ENCODE measurements at places on chromosomes 7 and 10.

- no peak for DNase-seq
Observed at GRCh38 chr7:158602905-158603772, 15.5 kb upstream of the PTPRN2 start.

- no peak for DNase-seq
Observed at GRCh38 chr10:68871105-68871711, 29.9 kb upstream of the DDX50 start.

GRCh38 chr7:55156919-55157763 lies 138.3 kb downstream of the EGFR start:
- DNase-seq = no peak

DNA sequence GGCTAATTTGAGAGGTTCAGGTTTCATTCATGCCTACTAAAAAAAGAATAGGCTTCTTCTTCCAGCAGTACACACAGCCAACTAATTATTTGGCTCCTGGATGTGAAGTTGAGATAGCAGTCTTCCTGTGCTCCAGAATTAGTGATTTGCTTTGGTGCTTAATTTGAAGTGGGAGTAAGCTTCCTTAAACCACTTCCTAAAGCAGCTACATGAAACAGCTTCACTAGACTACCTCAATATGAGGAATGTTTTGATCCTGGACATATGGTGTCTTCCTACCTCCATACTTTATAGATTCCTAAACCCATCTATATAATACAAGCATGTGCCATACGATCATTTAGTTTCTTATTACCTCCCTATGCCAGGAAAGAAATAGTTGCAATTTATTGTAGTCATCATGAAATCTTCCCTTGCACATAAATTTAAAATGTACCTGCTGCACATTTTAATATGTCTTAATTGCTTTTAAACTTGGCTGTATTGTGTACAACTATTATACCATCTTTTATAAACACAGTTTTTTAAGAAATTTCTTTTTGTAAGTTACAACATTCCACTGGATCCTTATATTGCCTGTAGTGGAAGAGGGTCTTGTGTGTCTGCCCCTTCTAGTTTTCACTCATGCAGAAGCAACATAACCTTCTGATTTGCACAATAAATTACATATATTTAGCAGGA lies 8.6 kb downstream of the VIM start:
- no peak for DNase-seq

DNA sequence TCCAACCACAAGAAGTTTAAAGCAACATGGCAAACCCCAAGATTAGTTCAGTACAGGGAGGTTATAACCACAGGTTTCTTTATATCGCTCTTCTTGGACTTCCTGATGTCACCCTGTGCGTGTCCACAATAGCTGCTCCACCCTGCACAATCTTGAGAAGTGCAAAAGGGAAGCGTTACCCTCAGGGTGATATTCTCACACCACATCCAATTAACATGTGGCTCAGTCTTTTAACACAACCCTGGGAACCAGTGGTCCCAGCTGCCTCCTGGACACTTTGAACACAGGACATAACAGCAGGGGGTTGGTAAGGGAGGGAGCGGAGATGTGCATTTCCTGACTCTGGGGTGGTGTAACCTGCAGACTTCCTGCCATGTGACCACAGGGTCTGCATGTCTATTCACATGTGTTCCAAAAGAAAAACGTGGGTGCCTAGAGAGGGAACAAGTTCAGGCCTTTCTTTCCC lies 64.6 kb downstream of the GSAP start:
- peak; percentile 9 for DNase-seq

GRCh38 chr7:74026406-74026902 lies 1.5 kb upstream of the ELN start:
- no peak for DNase-seq

- DNase-seq = no peak
Observed at GRCh38 chr7:15464667-15465121, 97.1 kb downstream of the AGMO start.

DNA sequence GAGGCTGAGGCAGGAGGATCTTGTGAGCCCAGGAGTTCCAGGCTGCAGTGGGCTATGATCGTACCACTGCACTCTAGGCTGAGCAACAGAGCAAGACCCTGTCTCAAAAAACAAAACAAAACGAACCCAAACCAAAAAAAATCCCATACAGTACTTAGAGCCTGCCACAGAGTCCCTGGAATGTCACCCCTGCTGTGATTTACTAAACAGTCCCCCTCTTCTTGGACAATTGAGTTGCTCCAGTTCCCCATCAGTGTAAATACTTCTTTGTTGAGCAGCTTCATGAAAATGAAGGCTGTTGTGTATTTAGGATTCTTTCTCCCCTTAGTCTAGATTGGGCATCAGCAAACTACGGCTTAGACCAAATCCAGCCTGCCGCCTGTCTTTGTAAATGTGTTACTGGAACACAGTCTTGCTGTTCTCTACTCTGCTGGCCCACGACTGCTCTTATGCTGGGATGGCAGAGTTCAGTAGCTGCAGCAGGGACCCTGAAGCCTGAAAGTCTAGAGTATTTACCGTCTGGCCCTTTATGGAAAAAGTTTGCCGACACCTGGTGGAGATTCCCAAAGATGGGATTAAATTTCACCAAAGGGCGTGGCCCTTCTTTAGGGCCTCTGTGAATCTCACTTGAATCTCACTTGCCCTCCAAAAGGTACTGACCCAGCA lies 57.8 kb downstream of the PALD1 start:
- DNase-seq = no peak

- DNase-seq = no peak
Observed at GRCh38 chr7:92336662-92337340, 91.0 kb downstream of the ANKIB1 start.

DNA sequence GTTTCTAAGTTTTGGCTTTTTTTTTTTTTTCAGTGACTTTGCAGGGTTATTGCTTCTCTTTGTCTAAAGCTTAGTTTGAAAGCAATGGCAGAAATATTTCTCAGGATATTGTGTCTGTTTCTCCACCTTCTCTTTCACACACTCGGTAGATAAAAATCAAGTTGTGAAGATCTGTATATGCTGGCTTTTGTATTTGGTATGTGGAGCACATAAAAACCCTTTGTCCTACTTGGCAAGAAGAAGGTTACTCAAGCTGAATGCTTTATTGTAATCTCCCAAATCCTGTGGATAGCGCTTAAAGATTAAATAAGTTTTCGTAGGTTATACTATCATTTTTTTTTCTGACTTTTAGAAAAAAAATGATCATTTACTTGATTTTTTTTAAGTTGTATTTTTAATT lies 172.4 kb downstream of the CDCA7L start:
- no peak for DNase-seq

DNA sequence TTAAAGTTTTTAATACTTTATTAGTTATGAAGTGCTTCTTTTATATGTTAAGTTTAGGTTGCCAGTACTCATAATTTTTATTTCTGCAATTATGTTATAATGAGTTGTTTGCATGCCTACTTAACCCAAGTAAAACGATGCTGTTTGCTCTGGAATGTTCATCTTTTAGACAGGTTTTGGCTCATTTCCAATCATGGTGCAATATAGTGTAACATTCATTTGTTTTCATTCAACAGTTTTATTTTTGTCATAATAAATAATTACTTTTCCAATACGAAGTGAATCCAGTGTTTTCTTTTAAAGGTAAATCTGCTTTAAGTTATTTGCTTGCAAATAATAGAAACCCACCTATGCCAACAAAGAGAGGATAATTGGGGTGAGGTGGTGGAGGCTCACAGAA lies 22.1 kb downstream of the ARL5B start:
- no peak for DNase-seq

DNA sequence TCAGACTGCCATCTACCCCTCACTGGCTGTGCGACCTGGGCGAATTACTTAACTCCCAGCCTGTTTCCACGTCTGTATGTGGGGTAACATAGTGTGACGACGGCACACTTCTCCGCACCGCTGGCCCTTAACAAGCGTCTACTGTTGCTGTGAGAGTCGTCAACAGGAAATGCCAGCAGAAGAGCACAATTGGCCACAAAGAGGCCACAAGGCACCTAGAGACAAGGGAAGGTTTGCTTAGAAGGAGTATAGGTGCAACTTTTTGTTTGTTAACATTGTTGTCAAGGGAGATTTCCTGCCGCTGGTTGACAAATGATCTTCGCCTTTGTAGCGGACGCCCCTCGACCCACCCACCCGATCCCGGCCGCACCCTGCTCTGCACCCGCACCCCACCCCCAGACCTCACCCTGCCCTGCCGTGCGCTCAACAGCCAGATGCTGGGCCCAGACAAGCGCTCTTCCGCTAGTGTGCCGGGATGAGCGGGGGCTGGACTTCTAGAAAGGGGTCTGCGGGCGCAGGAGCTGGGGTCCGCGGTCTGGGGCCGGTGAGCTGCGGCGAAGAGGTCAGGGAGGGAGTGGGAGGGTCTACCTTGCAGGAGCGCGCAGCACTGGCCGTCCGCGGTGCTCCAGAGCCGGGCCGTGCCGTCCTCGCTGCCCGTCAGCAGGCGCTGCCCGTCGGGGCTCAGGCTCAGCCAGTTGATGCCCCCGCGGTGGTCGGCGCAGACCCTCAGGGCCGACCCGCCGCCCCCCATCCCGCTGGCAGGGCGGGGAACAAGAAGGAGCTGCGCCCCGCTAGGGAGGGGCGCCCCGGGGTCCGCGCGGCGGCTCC lies 785 bp downstream of the WDR86 start:
- DNase-seq = no peak

DNA sequence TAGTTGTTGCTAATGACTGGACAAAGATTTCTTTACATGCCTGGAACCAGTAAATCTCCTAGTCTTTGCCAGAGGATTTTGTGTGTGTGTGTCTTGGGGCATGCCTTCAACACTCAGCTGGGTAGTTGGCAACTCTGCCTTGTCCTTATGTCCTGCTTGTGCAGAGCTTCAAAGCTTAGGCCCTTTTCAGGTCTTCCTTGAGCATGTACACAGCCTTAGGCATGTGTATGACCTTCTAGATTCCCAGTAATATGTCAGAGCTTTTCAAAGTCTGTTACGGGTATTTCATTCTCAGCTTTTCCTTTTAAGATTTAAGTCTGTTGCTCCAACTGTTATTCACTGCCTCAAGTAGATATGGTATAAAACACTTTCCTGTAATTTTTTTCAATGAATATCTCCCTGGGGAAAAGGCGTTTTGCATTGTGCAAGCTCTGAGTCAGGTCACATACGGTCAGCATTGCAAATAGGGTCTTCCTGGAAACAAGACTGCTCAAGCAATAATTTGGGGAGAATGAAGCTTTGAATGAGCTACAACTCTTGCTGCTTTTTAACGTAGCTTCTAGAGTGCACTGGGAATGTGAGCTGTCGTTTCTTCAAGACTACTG lies 25.5 kb downstream of the SHOC2 start:
- DNase-seq = no peak

- DNase-seq = no peak
Observed at GRCh38 chr10:29618341-29619171, 16.2 kb downstream of the SVIL start.

DNA sequence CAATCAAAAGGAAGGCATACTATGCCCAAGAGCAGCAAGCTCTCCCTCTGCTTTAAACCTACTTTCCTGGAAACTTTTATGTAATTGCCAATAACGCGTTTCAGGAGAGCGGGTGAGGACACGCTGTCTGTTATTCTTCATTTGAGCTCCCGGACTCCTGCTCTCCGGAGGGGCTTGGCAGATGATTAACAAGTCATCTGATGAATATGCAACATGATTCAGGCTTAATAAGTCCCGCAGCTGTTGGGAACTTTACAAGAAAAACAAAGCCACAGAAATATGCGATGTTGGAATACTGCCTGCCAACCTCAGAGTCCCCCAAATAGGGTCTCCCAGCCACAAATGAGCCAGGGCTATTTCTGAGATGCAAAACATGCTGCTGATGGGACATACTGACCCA lies 348.0 kb downstream of the GPAM start:
- no peak for DNase-seq

- no peak for DNase-seq
Observed at GRCh38 chr7:34133356-34133982, 228.1 kb downstream of the BMPER start.

DNA sequence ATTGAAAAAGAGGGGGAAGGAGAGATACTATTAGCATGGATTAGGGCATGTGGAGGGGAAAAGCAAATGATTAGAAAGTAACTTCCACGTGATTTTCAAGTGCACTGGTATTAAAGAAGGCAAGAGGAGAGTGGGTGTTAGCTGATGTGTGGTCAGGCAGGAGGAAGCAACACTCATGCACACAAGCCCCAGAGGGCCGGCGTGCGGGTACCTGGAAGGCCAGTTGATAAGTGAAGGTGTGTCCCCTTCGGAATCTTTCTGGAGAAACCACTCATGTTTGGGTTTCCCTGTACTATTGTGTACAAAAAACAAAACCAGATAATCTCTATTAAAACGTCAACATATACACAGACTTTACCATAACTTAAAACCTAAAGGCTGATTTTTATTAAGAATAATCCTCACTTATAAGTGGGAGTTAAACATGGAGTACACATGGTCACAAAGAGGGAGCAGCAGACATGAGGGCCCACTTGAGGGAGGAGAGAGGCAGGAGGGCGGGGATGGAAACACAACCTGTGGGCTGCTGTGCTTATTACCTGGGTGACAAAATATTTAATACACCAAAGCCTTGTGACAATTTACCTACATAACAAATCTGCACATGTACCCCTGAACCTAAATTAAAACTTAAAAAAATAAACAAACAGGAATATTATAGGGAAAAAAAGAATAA lies 98.9 kb downstream of the SVIL start:
- no peak for DNase-seq

DNA sequence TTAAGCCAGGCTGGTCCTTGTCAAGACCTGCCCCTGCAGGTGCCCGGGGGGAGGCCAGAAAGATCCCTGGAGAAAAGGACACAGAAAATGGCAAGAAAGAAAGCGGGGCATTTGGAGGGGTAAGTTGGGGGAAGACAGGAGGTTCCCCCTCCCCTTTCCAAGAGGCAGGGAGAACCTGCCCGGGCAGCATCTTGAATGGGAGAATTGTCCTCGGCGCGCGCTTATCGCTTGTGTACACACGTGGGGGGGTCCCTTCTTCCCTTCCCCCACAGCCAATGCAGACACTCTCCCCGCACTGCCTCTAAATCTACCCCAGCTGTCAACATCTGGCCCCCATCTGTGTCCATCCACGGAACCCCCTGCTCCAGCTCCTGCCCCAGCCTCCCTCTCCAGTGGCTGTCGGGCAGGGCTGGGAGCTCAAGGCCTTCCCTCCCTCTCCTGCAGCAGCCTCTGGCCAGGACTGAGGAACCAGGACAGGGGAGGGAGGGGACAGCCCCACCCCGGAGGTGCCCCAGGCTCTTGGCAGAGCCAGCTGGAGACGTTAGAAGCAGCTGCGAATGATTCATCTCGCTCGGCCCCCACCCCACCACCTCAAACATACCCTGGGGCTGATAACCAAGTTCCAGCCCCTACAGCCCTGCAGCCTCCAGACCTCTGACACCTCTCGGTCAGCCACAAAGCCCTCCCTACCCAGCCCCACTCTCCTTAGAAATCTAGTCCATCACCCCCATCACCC lies 25.3 kb downstream of the EPHB4 start:
- DNase-seq = no peak

DNA sequence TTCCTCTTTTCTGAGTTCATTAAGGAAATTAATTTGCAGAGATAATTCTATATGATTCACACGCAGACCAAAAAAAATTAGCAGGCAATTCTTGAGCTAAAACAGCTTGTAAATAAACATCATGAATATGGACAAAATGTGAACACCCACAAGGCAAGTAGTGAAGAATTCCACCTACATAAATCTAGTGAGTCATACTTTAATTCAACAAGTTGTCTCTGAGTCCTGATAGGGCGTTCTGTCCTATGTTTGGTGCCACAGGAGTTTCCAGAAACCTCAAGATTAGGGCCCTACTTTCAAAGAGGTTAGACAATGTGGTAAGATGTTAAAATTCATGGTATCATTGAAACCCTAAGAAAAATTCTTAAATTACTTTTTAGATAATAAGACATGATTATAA lies 122.3 kb downstream of the SGMS1 start:
- no peak for DNase-seq
